ENCODE measurements at places on chromosomes 11 and 22.

- no peak for DNase-seq
Observed at GRCh38 chr11:778976-779954, 2.0 kb upstream of the GATD1 start.

DNA sequence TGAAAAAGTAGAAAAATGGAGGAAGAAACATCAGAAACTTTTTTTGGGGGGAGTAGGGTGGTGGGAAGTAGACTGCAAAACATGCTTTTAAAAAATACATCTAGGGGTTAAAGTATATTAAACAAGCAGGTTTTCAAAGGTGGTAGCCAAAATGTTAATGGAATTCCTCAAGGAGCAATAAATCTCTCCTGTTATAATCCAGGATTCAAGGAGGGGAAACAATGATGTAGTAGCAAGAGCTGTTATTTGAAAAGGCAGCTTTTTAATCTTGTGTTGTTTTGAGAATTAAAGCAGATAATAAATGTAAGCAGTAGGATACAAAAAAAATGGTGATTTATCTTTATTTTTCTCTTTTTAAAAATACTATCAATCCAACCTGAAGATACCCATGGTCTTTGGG is 736.5 kb upstream of the CCDC90B start:
- DNase-seq = no peak

GRCh38 chr11:86145439-86146156 is 76.7 kb upstream of the PICALM start:
- DNase-seq = no peak

DNA sequence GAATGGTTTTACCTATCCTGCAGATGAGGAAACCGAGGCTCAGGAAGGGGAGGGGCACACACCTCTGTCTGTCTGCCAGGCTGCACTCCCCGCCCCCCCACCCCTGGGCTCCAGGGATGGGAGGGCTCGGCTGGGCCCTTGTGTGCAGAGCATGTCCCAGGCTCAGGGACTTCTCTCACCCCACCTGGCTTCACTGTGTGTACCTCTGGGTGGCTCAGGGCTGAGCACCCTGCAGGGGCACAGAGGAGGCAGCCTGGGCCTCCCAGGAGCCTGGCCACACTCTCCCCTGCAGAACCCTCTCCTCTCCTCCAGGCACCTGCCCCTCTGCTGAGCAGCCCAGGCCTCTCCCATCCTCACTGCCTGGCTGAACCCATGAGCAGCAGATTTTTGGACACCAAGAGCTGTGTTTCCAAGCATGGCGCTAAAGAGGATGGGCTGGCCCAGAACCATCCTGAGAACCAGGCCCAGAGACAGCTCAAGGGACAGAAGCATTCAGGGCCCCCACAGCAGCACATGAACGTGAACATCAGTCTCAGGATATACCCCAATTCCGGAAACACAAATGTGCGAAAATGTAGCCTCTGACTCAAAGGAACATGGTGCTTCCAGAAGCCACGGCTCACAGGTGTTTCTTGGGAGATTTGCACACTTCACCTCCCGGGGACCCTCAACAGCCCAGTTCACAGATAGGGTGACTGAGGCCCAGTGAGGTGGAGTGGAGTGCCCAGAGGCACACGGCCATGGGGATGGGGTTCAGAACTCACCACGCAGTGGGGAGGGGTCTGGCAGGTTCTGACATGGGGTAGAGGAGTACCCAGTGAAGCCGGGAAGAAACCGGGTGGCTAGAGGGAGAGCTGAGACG is 10.5 kb downstream of the EMID1 start:
- DNase-seq = no peak

DNA sequence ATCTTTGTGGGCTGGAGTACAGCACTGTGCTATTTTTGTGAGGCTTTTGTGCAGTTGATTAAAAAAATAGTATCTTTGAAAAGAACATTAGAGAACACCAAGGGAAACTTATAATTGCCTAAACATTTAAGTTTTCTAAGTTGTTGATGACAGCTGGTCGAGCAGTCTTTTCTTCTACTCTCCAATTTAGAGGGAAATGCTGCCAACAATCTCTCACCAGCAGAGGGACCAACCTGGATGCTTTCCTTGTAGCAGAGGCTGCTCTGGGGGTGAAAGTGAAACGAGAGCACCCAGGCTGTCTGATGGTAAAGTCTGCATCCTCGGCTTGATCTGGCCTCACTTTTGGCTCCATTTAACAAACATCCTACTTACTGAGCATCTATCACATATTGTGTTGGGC is 1286.5 kb upstream of the TENM4 start:
- DNase-seq = no peak

DNA sequence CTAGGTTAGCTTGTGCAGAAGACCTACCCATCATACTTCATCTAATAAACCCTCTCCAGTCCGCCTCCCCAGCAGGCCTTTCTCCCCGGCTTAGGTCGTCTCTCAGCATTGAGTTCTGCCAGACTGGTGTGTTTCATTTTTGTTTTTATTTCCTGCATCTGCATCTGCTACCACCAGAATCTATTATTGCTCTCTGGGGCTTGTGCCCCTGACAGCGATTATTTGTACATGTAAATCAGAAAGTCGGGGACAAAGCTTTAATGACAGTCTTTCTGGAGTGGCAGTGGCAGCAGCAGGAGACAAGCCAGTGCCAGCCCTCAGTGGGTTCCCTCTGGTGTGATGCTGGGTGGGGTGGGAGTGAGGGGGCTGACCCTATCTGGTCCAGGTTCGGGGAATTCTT is 127.5 kb downstream of the PKNOX2 start:
- no peak for DNase-seq

DNA sequence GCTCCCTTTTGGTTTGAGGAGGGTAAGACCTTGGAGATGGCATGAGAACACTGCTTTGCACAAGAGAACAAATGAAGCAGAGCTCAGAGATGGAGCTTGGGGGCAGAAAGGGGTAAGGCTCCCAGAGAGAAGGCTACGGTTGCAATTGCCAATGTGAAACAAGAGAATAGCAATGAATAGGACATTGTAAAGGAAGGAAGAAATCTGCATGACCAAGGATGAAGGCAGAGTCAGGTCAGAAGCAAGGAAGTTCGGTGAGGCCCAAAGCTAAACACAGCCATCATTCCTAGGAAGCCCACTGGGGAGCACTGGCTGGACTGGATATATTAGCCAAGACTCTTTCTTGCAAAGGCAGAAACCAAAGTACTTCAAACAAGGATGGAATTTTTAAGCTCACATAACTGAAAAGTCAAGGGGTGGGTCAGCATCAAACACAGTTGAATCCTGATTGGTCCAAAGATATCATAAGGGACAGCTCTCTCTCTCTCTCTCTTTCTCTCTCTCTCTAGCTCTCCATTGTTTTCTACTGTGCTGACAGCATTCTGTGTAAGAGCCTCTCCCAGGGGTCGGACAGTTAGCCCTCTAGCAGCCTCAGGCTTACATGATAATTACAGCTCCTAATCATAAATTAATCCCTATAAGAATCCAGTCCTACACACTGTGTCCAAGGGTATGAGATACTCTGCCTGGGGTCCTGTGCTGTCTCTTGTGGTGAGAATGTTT is 484.3 kb downstream of the SOX6 start:
- no peak for DNase-seq

- DNase-seq = no peak
Observed at GRCh38 chr11:96524475-96524874, 134.7 kb downstream of the JRKL start.

- DNase-seq = no peak
Observed at GRCh38 chr11:73019449-73019848, 122.7 kb downstream of the FCHSD2 start.

GRCh38 chr11:91694331-91694730 is 530.3 kb upstream of the FAT3 start:
- no peak for DNase-seq

GRCh38 chr22:38138961-38139360 is 28.5 kb upstream of the BAIAP2L2 start:
- DNase-seq = no peak

- DNase-seq = no peak
Observed at GRCh38 chr22:19848298-19849224, 6.1 kb downstream of the GNB1L start.

DNA sequence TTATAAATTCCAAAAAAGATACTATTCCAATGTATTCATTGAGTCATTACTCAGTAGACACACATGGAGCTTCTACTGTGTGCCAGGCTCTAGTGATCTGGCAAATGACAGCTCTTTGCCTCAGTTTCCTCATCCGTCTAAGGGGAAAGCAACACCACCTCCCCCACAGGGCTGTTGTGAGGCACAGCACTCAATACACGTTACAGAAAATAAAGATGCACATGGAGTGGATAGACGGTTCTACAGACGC is 6.5 kb upstream of the MALAT1 start:
- DNase-seq = no peak

DNA sequence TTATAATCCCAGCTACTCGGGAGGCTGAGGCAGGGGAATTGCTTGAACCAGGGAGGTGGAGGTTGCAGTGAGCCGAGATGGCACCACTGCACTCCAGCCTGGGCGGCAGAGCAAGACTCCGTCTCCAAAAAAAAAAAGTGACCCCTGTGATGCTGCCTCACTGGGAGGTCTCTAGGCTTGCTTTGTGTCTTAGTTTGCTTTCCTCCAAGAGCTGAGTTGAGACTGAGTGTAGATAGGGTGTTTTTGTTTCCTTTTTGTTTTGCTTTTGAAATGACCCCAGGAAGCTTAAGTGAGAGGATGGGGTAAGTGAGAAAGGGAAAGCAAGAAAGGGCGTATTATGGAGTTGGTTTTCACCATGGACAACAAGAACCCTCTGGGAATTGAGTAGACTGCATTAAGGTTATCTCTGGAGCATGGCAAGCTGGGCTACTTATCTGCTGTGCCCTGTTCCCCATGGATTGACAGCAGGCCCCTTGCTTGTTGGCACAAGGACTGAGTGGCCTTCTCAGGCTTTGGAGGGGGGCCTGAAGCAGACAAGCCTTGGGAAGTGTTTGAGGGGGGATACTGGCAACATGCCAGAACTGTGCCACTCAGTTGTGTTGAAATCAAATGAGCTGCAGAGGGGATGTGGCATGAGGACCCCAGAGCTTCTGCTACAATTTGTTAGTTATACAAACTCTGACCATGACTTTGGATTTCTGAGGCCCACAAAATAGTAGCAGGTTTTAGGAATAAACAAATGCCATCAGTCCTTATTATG is 300.6 kb upstream of the C11orf87 start:
- no peak for DNase-seq

- no peak for DNase-seq
Observed at GRCh38 chr11:113238721-113239120, 75.7 kb upstream of the TTC12 start.

DNA sequence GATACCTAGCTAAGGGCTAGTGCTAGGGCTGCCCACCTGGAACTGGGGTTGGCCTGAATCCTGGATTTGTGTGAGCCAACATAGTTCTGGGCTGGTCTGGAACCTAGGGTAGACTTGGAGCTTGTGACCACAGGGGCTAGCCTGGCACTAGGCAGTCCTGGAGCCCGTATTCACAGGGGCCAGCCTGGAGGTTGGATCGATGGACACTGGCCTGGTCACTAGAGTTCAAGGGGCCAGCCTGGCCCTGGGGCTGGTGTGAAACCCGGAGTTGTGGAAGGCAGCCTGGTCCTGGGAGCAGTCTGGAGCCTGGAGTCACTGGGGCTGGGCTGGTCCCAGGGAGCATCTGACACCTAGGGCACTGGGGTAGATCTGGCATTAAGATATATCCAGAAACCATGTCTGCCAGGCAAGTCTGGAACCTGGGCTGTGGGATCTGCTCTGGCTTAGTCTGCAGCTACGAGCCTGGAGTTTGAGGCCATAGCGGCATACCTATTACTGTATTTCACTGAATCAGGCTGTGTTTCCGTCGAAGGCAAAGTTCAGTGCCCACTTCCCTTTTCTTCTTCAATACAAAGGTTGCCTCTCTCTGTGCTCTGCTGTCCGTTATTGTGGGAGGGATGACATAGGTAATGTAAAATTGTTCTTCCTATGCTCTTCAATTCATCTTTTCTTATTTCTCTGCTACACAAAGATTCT is 9.1 kb upstream of the GLYATL1B start:
- DNase-seq = no peak

DNA sequence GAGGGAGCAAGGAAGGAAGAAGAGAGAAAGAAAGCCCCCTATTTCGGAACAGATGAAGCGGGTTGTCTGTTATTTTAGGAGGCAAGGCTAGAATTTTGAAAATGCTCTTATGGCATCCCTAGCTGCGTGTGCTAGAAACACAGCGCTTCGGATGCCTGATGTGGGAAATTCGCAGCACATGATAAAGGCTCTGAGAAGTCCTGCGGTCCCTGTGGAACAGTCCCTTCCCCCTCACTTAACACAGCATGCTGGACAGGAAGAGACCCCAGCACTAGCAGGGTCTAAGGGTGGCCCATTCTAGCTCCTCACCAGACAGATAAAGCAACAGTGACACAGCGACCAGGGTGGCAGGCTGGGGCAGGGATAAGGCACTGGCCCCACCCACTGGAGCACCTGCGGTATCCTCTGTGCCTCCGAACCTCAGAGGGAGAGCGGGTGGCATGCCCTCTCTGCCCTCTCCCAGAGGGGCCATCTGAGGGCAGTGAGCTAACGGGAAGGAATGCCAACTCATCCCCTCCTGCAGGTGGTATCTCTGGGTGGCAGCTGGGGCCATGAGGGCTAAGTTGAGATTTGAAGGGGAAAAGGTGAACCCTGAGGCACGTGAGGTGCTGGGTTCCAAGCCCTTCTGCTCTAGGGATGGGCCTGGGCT is 75.7 kb downstream of the SCUBE1 start:
- no peak for DNase-seq

GRCh38 chr22:42863349-42863961 is 6.4 kb upstream of the ARFGAP3 start:
- peak; percentile 25 for DNase-seq

DNA sequence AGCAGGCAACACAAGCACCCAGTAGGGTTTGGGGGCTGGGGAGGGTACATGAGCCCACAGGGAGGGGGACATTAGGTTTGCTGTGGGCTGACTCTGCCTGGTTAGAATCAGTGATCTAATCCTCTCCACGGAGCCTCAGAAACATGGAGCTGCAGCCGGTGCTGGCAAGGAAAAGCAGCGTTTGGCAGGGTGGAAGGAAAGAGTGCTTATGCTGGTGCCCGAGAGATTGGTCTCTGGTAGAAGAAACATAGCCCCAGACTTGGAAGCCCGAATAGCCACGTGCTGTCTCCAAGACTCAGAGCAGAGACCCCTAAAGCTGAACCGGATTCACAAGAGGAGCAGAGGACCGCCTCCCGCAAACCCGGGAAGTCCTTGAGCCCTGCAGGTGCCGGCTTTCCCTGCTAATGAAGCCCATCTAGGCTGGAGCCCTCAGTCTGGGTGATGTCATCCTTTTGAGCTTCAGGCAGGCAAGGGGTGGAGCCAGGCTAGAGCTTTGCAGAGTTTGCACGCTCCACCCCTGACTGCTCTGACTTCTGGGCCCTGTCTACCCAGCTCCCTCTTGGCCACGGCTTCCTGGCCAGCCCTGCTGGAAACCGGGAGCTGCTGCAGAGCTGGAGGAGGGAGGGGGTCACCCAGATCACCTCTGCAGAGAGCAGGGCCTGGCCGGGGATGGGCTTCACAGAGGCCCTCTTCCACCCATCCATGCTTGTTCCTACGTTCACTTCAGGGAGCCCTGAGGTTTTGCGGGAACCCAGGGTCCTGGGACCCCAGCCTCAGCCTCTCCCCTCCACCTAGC is 35.0 kb upstream of the JAM3 start:
- no peak for DNase-seq

Measured in stimulated activated CD8-positive, alpha-beta memory T cell treated with anti-CD3 and anti-CD28 coated beads, Interleukin-4, amount 100 ng/mL, for 4 hours (primary cell).